ENCODE measurements at places on chromosomes 6 and 20.

DNA sequence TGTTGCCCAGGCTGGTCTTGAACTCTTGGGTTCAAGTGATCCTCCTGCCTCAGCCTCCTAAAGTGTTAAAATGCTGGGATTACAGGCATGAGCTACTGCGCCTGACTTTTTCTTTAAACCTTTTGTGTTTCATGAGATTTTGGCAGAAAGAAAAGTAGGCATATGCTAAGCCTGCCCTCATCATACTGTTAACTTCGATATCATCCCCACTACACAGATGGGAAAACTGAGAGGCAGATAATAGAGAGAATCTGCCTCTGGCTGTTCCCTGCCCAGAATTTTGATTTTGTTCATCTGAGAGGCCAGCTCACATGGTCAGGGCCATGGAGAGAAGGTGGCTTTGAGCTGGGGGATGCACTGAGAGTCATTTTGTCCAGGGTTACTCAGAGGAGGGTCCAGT, 7.5 kb downstream of the PABPC1L start:
- no peak for DNase-seq

DNA sequence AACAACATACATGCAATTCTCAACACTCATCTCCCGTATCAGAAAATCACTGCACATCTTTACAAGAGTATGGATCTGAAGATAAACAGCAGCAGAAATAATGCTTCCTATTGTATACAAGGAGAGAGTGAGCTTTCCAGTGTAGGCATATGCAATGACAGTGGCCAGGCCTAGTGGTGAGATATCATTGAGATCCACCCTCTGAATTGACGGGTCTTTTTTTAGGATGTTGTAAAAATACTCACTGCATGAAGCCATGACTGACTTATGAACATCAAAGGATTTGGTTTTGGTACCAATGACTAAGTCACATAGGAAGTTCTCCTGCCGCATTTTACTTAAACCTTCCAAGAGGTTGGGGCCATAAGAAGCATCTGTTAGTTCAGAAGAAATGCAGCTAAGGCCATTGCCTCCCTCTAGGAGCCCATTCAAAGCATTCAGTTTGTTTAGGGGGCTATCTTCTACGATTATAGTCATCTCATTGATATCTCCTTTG, 10.8 kb downstream of the KLHL31 start:
- no peak for DNase-seq

DNA sequence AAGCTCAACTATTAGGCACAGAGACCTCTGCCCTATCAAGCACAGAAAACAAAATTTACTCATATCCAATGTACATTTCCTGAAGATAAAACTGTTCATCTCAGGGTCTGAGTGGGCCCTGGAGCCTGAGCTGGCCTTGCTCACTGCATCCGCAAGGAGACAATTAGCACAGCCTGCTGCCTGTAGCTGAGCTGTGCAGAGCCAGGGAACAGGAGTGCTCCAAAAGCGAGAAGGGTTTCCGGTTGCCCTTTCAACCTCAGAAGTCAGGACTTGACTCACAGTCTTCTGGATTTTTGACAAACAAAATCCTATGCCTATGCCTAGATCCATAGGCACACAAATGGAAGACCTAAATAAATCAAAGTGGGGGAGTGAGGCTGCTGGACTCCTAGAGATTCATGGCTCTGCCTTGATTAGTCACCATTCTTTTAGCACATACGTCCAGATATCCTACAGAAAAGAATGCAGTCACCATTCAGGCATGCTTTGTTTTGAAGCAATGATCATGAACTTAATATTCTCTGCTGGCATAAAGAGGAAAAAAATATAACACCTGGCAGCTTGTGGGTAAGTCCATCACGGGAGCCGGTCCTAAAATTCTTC, 73.5 kb downstream of the BFSP1 start:
- DNase-seq: no peak

DNA sequence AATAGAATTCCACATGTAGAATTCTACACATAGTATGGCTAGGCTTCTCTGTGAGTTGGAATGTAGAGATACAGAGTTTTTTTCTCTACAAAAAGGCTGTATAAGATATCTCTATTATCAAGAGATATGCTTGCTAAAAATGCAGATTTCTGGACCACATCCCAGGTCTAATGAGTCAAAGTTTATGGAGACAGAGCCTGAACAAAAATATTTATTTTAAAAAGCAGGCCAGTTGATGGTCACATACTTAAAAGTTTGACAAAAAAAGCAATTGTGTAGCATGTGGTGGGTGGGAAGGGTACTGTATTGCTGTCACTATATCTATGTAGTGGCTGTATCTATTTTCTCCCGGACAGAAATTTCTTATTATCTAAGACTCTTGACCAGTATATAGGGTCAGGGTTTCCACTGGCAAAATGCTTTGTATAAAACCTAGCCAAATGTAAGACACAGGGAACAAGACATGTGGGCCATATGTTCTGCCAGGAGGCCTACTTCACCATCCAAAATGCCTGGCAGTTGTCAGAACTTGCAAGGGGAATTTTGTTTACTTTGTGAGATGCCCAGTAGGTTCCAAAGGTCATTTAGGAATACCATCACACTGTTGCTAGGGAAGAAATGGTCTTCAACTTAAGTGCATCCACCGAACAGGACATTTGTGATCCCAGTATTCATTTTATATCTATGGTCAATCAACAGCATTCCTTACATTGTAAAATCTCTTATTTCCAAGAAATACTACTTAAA, 60.6 kb downstream of the SHPRH start:
- DNase-seq: no peak

- peak; percentile 71 for DNase-seq
Observed at GRCh38 chr20:31717478-31718201, 5.0 kb downstream of the BCL2L1 start.

DNA sequence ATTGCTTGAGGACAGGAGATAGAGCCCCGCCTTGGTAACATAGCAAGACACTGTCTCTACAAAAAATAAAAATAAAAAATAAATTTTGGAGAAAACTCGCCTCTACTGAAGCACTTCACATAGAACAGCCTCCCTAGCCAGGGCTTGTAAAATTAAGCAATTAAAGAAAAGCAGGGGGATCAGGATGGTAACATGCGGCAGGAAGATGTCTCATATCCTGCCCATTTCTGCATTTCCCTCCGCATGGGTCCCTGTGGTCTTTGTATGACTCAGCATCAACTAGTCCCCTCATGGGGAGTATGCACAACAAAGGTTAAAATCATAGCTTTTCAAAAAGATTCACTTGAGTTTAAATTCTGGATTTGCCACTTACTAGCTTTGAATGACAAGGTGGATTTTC, 379.0 kb downstream of the EPHA7 start:
- DNase-seq: no peak

All from T-helper 2 cell treated with Interferon-gamma antibody and Interleukin-4, amounts not matched to agents 5 μg/mL and 100 μg/mL, for 36 hours (primary cell).